Non-pigmented ciliary epithelial cell (primary cell): ENCODE measurements at places on chromosomes 1 and 21.

DNA sequence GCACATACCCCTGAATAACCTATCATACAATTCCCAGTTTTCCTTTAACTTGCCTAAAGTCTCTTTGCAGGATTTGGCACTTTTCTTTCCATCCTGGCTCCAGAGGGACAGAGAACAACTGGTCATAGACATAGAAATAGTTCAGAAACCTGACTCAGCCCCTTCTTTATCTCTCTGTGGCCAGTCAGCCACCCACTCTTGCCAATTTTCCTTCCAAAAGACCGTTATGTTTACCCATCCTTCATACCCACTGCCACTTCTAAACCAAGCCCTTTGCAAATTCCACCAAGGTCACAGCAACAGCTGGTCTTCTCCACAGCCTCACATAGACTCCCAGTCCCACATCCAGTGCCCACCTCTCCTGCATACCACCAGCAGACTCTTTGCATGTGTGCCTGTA, 127.2 kb upstream of the FGGY start:
- no peak for DNase-seq

DNA sequence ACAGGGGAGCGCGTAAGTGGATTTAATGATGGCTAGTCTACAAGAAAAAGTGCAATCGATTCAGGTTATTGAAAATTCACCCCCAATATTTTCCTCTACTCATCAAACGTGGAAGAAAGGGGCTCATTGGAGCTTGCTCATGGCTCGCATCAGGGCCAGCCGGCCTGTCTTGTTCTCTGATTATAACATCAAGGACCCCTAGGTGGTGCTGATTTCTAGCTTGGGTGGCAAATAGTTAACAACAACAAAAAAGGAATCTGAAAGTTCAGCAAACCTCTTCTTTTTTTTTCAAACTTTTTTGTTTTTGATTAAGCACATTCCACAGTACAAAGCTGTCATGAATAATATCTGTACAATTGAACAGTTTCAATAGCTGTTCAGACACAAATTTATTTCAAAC, 35.8 kb upstream of the SOD1 start:
- DNase-seq: no peak

DNA sequence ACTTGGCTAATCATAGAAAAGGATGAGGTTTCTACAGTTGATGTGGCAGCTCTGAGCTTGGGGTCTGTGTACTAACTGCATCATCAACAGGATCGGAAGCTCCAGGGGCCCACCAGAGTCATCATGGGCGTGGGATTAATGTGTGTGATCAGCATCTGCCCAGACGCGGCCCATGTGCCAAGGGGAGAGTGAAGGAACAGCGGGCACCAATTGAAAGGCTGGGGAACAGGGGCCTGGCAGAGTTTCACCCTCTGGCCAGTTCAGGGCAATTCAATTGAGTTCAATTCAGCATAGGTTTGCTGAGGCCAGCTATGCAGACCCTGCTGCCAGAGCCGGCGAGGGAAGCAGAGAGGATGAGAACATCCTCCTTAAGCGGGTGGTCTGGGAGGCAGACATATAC, 260.0 kb upstream of the AJAP1 start:
- no peak for DNase-seq

DNA sequence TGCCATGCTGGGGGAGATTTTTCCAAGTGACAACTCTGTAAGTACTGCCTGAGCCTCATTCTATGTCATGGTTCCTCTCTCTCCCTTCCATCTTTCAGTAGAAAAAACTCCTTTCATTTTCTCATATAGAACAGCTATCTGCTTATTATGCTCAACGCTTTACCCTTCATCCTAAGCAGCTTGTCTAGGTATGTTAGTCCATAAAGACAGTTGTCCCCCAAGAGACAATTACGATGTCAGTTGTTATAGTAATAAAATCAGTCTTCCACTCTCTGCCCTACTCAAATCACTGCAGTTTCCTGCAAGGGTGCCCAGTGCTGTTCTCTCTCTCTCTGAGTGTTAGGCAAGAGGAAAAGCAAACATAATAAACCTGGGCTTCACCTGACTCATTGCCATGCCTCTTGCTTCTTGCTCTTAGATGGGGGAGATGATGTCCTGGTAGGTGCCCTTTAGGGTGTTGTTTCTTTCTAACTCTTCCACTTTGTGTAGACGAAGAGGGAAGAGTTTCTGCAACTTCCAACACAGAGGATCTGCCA, 59.4 kb downstream of the PAPPA2 start:
- no peak for DNase-seq

DNA sequence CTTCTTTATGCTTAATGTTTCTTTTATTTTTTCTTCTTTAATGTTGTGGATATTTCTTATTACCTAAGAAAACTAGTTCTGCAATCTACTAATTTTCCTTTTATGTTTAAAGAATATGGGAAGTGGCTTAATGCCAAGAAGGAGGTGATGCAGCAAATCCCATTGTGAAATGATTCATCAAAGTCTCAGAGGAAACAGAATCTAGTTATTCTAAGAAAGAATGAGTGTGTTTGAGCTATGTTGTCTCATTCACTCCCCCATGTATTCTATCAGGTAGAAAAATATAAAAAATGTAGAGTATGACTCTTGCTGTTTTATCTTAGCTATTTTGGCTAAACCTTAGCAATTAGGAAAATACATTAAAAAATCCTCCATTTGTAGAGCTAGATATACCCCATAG, 659.9 kb upstream of the RGS18 start:
- peak; percentile 27 for DNase-seq

DNA sequence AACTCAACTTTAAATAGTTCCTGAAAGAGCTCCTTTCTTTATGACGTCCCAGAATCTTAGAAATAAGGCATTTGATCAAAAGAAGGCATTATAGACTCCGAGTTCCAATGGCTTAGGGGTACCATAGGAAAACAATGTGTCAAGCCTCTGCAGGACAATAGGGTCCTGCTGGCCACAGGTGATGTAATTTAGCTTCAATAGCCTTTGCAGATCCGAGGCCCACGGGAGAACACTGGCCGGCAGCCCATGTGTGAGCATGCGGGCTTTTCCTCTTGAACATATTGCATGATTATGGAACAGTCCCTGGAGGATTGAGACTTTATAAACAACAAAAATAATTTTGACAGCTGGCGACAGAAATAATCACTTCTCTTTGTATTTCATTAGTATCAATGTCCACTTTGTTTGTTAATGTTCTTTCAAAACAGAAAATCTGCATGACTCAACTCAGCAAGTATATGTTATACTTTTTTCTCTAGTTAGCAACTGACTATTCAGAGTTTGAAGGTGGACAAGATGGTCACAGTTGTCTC, 49.0 kb upstream of the NR5A2 start:
- DNase-seq: no peak

DNA sequence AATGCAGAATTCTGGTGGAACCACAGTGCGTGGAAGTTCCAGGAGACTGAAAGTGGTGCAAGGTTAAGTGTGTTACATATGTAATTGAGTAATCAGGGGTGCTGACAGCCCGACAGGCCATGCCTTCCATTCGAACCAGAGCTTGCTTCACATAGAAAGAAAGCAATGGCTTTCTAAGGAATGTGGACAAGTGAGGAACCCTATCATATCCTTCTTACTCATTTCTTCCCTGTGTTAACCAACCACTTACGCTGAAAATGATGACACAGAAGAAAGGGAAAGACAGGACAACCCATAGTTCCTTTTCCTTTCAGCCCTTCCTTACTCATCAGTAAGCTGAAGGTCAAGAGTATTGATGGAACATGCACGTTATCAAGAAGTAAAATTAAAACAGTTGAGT, 48.1 kb upstream of the KCNA3 start:
- no peak for DNase-seq

DNA sequence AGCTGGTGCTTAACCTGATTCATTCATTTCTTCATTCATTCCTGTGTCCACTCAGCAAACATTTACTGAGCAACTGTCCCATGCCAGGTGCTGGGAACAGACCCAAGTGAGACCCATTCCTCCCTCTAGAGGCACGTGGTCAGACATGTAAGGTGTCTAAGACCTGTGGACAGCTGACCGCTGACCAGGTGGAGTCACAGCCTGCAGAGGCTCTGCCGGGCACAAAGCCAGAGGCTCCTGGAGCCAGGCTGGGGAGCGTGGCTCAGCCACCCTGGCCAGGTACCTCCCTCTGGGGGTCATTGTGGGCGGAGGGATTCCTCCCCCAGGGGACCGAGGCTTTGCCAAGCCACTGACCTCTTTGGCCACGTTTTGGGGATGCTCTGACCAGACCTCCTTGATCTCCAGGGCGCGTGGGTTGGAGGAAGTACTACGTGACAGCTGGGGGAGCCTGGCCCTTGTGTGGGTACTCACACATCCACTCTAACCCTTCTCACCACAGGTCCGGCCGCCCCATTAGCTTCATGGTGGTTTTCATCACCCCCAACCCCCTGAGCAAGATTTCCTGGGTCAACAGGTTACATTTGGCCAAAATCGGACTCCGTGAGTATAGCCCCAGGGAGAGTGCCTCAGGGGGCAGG, 100.3 kb downstream of the ARHGEF10L start:
- no peak for DNase-seq

DNA sequence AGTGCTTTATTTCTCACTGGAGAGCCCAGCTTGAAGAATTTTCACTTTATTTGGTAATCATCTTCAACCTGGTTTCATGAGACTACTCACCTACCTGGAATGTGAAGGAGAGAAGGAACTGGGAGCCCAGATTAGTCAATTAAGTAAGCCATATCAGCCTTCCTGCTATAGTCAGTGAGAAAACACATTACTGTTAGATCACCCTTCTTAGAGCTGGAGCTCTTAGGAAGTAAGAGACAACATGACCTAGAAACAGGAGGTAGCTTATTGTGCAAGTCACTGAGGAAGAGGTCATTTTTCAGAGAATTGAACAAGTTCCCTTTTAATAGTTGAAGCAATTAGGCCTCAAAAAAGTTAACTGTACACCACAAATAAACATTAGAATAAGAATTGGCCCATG, 49.2 kb upstream of the TEKT2 start:
- peak; percentile 56 for DNase-seq

GRCh38 chr1:154466206-154466605, 35.8 kb upstream of the TDRD10 start:
- no peak for DNase-seq

- no peak for DNase-seq
These were observed 158.8 kb upstream of the SGIP1 start for GRCh38 chr1:66375125-66375524.

DNA sequence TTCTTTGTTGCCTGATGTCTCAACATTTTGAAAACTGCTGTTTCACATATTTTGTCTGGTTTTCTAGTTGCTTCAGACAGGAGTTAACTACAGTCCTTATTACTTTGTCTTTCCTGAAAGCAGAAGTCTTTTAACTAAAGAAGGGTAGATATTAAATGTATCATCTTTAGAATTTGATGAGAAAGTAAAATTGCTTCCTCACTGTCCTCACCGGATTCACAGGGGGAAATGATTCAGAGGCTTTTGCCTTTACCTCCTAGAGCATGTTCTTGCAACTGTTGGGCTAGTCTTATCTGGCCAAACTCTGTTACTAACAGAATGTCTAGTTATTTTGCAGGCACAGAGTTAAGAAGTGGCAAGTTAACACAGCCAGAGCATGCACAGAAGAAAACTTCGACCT, 107.2 kb upstream of the VAV3 start:
- DNase-seq: no peak

DNA sequence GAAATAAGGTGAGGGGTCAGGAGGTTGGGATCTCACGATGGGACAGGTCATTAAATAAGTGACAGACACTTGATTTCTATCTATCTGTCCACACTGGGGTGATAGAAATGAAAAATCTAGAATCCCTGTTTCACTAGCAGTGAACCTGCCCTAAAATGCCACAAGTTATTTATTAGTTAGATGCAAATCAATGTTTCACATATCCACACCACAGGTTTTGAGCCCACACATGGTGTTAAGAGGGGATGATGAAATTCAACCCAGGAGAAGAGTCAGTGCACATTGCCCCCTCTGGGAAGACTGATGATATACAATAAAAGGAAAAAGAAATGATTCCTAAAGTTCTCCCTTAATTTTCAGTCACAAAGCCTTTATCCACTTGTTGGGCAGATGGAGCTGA, 10.1 kb upstream of the NTPCR start:
- DNase-seq: no peak

DNA sequence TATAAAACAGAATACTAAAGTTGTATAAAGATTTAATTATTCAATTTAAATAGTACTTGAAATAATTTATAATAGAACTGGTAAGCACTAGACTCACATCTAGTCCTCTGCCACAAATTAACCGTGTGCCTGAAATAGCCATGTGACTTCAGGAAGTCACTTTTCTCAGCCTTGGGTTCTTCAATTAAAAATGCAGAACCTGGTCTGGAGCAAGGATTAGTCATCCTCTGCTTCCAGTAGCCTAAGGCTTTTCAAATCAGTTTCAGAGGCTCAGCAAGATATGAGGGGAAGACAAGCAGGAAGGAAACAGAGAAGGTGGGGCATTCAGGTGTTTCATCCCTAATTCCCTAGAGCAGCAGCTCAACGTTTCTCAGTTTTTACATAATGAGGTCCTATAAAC, 23.0 kb downstream of the DPH5 start:
- no peak for DNase-seq

DNA sequence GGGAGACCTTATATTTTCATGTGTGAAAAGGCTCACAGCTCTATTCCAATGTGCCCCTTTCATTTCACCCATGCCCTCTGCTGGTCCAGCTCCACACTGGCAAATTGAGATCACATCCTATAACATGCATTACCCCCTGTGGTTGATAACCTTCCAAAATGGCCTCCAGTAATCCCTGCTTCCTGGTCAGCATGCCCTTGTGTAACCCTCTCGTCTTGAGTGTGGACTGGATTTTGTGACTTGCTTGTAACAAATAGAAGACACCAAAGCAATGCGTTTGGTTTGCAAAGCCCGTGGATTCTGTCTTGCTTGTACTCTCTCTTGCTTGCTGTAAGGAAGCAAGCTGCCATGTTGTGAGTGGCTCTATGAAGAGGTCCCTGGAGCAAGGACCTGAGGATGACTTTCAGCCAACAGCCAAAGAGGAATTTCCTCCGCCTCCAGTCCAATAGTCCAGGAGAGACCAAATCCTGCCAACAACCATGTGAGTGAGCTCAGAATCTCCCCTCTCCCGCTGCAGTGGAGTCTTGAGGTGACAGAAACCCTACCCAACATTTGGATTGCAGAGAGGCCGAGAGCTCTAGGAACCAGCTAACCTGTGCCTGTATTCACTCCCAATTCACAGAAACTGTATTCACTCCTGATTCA, 17.4 kb downstream of the KCNA10 start:
- DNase-seq: no peak
